ENCODE measurements at places on chromosomes 3 and 15. TPM values are rescaled to one million over a fixed set of nuclear protein-coding genes. Genes with fewer than 3 reads are reported as not detected.

- DNase-seq: no peak
- no peaks in the 10 kb centered on the region for H3K36me3 ChIP-seq
- H3K4me1 ChIP-seq: peaks cover 2% of the 10 kb centered on the region
- no peak overlapping the region for H3K27ac ChIP-seq
Measured at GRCh38 chr15:85154061-85154460, 172.4 kb downstream of the PDE8A start.

GRCh38 chr3:179189759-179190158, 41.6 kb downstream of the PIK3CA start:
- peaks cover 6% of the 10 kb centered on the region for H3K4me1 ChIP-seq
- no peak overlapping the region for H3K4me3 ChIP-seq
- no peaks in the 10 kb centered on the region for H3K27me3 ChIP-seq
- no peak overlapping the region for H3K27ac ChIP-seq

DNA sequence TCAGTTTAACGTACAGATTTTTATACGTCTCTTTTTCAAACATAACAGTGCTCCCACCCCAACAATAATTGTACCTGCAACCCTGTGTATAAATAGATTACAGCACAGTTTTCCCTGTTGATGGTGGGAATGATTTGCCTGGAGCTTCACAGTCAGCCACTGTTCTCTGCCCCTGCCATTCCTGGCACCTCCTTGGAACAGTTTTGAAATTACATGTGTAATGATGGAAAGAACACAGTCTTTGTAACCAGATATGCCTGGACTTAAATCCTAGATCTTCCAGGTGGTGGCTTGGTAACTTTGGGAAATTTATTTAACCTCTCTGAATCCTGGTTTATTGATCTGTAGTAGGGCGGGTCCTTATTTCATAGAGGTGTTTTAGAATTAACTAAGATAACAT, 27.0 kb downstream of the CRYBG3 start:
- no peak for DNase-seq
- no peaks in the 10 kb centered on the region for H3K4me1 ChIP-seq
- no peaks in the 10 kb centered on the region for H3K27me3 ChIP-seq
- H3K4me3 ChIP-seq: no peak overlapping the region

SLC28A1 gene
- total RNA-seq: 0.05 TPM

DNA sequence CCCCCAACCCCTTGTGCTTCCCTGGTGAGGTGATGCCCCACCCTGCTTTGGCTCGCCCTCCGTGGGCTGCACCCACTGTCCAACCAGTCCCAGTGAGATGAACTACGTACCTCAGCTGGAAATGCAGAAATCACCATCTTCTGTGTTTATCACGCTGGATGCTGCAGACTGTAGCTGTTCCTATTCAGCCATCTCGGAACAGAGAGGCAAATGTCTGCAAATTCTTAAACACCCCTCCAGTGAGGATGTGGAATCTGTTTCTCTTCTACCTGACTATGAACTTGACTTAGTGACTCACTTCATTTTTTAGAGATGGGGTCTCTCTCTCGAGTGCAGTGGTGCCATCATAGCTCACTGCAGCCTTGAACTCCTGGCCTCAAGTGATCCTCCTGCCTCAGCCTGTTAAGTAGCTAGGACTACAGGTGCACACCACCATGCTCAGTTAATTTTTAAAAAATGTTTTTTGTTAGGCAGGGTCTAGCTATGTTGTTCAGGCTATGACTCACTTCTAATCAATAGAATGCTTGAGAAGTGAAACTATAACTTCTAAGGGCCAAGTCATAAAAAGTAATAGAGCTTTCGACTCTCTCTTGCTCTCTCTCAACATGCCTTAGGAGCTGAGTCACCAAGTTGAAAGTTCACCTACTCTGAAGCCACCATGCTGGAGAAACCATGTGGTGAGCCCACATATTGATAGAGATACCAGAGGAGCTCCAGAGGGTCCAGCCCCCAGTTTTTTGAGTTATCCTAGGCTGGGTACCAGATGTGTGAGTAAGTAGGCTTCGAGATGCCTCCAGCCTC, 11.5 kb upstream of the PARP14 start:
- no peaks in the 10 kb centered on the region for H3K4me1 ChIP-seq
- no peaks in the 10 kb centered on the region for H3K27me3 ChIP-seq
- H3K36me3 ChIP-seq: no peaks in the 10 kb centered on the region
- no peak overlapping the region for H3K4me3 ChIP-seq
- no peak for DNase-seq

- no peaks in the 10 kb centered on the region for H3K27me3 ChIP-seq
- no peaks in the 10 kb centered on the region for H3K4me1 ChIP-seq
- H3K36me3 ChIP-seq: no peaks in the 10 kb centered on the region
Measured at GRCh38 chr15:100468285-100468684, 60.5 kb downstream of the CERS3 start.

CCDC80 gene
- 13.6 TPM for total RNA-seq

GRCh38 chr15:95284933-95285421, 1045.5 kb upstream of the NR2F2 start:
- peaks cover 3% of the 10 kb centered on the region for H3K4me1 ChIP-seq
- DNase-seq: no peak
- H3K36me3 ChIP-seq: no peaks in the 10 kb centered on the region
- no peak overlapping the region for H3K27ac ChIP-seq

All from thymus (tissue), 14 donors.